Left ventricle myocardium inferior (tissue), 1 donor: ENCODE measurements at places on chromosomes 3 and 15. TPM values are rescaled to one million over a fixed set of nuclear protein-coding genes. Genes with fewer than 3 reads are reported as not detected.

Gene DISP2
- 3.0 TPM for total RNA-seq

Gene GPR27
- 7.3 TPM for total RNA-seq

Gene GPD1L
- total RNA-seq: 437 TPM

Gene PLA1A
- total RNA-seq: 2.8 TPM

Gene MESP2
- 0.27 TPM for total RNA-seq

Gene ELL3
- total RNA-seq: 0.82 TPM

DNA sequence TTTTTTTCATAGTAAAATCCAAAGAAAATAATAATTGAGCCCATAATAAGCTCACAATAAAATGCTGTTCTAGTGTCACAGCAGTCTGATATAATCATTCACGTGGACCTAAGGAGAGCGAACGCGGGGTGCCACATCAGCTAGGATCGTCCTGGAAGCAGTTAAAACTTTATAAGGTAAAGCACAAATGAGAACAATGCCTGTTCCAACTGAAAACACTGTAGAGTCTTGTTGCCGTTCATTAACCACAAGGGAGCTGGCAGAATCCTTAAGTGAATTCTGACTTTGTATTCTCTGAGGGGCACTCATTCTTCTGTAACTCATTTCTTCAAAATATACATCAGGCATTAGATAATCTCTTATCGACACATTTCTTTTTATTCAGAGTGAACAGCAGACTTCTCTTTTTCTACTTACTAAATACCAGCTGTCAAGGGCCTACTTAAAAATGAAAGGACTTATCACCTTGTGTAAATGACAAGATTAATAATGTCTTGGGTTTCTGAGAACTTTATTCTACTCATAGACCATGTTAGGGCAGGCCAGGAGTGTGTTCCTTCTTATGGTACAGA, 524.6 kb downstream of the MECOM start:
- H3K4me1 ChIP-seq: peaks cover 30% of the 10 kb centered on the region

DNA sequence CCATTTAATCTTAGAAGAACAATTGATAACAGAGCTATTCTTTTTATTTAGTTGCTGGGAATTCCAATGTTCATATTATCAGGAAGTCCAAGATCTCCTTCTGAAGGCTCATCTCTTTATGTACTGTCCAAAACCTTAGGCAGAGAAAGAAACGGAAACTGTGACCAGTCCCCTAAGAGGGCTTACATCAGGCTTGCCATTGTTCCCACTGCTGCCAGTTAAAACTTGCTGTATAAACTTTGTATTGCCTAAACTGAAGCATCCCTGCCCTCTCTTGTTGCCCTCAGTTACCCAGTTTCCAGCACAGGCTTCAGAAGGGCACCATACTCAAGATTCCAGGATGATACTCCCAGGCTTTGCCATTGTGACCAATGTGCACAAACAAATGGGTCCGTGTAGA, 435.2 kb upstream of the NAALADL2 start:
- no peak overlapping the region for H3K4me3 ChIP-seq
- H3K27me3 ChIP-seq: no peaks in the 10 kb centered on the region
- DNase-seq: no peak
- H3K4me1 ChIP-seq: peaks cover 4% of the 10 kb centered on the region
- no peaks in the 10 kb centered on the region for H3K36me3 ChIP-seq

DNA sequence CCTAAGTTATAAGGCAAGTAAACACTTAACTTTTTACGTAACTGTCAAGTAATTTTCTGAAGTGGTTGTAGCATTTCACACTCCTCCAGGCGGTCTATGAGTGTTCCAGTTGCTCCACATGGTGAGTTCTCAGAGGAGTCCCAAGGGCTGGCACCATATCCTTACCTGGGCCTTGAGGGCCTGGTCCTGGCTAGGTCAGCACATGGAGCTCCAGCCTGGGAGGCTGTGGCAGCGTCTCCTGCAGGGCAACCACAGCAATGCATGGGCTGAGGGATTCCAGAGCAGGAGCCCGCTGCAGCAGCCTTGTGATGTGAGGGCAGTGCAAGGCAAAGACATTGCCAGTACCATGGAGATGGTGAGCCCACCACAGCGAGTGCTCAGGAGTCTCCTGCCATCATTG, 32.2 kb upstream of the LYZL4 start:
- no peaks in the 10 kb centered on the region for H3K36me3 ChIP-seq
- no peak overlapping the region for H3K27ac ChIP-seq
- H3K4me1 ChIP-seq: no peaks in the 10 kb centered on the region
- DNase-seq: no peak
- peaks cover 43% of the 10 kb centered on the region for H3K27me3 ChIP-seq
